Right renal cortex interstitium (tissue), 3 donors: ENCODE measurements at places on chromosomes 13 and 19.
A peak's percentile ranks its signal among the peaks of the same experiment; 100 is the strongest.

- no peak for DNase-seq
These were observed 112.1 kb downstream of the DLEU7 start for GRCh38 chr13:50731400-50731799.

DNA sequence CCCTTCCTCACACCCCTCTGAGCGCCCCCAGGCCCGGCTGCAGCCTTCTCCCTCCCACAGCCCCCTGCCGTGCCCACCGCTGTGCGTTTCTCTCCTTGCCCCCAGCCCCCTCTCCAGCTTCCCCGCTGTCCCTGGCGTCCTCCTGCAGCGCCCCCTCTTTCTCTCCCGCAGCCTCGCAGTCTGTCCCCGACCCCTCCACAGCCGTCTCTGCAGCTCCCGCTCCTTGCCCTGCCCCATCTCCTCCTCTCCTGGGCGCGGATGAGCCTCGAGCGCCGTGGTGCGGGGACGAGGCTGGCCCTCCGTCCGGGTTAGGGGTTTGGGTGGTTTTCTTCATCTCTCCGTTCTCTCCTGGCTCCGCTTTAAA, 1.1 kb downstream of the KMT5C start:
- no peak for DNase-seq

- DNase-seq, result no peak
These were observed 338.0 kb downstream of the ENOX1 start for GRCh38 chr13:43448605-43449336.

DNA sequence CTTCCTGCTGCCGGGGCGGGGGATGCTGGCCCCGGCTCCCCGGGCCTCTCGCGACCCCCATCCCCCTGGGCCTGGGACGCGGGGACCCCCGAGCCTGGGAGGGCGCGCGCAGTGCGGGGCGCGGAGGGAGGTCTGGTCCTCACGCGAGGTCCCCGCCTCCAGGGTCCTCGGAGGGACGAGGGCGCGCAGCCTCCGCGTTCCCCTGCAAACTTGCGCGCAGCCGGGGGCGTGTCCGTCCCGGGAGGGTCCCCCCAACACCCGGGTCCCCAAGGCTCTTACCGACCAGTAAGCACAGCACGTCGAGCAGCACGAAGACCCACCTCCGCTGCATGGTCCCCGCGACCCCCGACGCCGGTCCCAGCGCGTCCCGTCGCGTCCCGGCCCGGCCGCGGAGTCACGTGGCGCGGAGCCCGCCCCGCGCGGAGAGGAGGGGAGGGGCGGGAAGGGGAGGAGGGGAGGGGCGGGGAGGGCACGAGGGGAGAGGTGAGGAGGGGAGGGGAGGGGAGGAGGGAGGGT, at the start of gene PLPP2:
PLPP2 (minus strand) TSS at position 398 of the 516 bp plus-strand sequence; CDS start at position 331, 67 bp downstream.
- no peak for DNase-seq

GRCh38 chr19:51803519-51803918, 8.6 kb downstream of the FPR3 start:
- DNase-seq, result no peak

- peak; percentile 30 for DNase-seq
These were observed 532.4 kb upstream of the SGCG start for GRCh38 chr13:22648320-22648801.

- DNase-seq, result no peak
These were observed 7.5 kb downstream of the PLAUR start for GRCh38 chr19:43662487-43662886.

DNA sequence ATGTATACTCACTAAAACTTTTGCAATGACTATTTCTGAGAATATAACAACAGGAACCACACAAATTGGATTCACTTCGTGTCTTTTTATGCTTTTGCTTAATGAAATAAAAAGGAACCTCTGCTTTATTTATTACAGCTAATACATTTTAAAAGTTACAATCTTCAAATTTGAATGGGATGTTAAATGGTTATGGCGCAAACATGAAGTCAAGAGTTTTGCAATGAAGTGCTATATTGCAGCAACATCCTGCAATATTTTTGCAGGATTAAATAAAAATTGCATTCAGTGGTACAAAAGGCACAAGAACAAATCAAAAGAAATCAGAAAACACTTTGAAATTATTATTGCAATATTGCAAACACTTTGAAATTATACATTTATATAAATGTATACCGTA, 1519.0 kb upstream of the MIR17HG start:
- no peak for DNase-seq

DNA sequence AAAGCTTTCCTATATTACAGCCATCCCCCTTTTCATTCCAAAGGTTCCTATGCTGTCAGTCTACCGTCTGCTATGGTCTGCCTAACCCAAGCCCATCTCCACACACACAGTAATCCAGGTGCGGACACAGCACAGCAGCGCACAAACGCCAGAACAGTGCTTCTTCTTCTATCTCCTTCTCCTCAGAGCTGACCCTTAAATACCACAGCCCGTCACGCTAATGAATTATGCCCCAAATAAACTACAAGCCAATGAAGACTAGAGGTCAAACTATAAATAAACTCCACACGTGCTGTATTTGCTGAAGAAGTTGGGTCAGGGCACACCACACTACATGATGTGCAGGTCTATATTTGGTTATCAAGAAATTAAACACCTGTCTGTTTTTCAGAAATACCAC, 71.8 kb downstream of the TBC1D4 start:
- DNase-seq, result no peak

DNA sequence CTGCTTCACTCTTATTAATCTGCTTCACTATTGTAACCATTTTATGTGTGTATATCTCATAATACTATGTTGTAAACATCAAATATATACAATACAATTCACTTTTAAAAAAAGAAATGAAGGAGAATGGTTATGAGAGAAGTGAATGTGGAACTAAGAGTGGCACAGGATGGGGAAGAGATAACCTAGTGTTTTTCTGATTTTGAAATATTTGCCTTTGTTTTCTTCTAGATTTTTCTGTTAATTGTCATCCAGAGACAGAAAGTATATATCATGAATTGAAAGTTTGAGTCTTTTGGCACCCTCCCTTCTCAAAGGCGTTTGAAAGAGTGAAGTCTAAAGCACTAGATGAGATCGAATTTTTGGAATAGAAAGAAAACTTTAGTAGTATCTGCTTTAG, 2.8 kb downstream of the DNAJC3 start:
- DNase-seq, result no peak

DNA sequence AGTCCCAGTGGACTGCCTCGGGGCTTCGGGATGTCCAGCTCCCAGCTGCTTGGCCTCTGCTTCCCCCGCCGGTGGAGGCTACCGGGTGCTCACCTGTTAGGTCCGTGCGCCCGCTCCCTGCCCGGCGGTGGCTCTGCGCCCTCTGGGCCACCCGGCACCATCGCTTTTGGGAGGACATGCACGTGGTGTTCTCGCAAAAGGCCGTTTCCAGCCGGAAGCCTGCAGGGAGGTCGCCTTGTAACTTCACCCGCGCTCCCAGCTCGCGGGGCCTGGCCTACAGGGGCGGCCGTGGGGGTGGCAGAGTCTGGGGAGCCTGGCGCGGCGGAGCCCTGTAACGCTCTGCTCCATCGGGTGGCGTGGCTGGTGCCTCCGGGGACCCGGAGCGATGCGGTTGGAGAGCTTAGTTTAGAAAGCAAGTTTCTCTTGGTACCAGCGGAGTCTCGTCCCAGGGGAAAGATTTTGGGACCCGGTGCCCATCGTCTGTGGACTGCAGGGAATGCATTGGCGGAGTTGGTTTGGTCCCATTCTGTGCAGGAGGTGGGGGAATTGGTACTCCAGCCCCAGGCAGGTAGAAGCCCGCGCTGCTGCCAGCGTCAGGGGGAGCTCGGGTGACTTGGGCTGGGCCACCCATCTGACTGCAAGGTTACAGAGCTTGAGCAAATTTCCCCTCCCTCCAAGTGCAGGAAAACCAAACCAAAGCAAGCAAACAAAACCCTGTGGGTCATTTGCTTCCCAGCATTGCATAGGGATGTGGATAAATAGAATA, 673 bp downstream of the SPATA13 start:
- no peak for DNase-seq

- DNase-seq, result no peak
These were observed 44.6 kb downstream of the ZNF787 start for GRCh38 chr19:56076498-56076897.

GRCh38 chr19:10114651-10115391, 3.3 kb downstream of the P2RY11 start:
- DNase-seq, result no peak

DNA sequence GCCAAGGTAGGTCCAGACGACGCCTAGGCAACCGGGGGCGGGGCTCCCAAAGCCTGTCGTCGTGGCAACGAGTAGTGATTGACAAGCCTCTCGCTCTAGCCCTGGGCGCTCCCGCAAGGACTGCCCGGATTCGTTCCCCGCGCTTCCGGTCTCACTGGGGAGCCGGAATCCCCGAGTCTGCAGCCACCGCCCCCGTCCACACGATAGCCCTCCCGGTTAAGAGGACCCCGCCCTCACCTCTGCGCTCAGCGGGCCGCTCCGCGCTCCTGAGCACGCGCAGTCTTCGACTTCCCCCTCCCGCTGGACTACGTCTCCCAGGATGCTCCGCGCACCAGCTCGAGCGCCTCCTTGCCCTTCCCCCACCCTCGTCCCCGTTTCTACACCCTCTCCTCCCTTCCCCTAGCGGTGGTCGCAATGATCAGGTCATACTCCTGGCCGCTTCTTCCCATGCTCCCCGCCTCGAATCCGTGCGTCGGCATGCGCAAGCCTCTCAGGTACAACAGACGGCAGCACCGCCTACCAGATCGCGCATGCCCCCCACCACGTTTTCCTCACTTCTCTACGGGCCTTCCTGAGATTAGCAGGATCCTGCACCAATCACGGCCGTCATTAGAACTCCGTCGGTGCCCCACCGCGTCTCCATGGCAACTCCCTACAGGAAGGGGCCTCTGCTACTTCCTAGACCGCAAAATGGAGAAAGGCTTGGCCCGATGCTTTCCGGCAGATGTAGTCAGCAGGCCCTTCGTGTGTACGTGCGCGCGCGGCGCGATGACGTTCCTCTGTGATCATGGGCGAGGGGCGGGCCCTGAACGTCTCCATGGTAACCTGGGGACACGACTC, at the start of gene MZF1:
MZF1 (minus strand) TSS at position 518 of the 840 bp plus-strand sequence. CDS start 1,946 bp downstream, outside the sequence.
- DNase-seq, result peak; percentile 100

- no peak for DNase-seq
These were observed 170.8 kb upstream of the SOX1 start for GRCh38 chr13:111895896-111896821.

DNA sequence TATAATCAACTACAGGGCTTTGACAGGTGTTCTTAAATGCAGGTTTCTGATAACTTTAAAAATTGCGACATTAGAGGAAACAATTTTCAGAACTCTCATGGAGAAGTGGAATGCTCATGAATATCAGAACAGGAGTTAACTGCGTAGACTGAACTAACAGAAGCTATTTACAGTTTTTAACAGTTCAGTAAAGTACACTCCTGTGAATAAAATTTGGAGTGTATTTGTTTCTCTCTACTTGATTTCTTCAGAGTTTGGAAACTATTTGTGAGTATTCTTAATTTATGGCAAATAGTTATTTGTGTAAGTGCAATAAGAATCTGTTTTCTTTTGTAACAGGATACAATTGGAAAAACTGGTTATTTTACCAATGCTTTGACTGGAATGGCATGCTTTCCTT, 114.4 kb downstream of the TNFRSF19 start:
- no peak for DNase-seq

- DNase-seq, result no peak
These were observed 5.9 kb downstream of the RAB8A start for GRCh38 chr19:16117594-16118033.

GRCh38 chr19:8386990-8387389, 3.2 kb upstream of the RAB11B start:
- no peak for DNase-seq

DNA sequence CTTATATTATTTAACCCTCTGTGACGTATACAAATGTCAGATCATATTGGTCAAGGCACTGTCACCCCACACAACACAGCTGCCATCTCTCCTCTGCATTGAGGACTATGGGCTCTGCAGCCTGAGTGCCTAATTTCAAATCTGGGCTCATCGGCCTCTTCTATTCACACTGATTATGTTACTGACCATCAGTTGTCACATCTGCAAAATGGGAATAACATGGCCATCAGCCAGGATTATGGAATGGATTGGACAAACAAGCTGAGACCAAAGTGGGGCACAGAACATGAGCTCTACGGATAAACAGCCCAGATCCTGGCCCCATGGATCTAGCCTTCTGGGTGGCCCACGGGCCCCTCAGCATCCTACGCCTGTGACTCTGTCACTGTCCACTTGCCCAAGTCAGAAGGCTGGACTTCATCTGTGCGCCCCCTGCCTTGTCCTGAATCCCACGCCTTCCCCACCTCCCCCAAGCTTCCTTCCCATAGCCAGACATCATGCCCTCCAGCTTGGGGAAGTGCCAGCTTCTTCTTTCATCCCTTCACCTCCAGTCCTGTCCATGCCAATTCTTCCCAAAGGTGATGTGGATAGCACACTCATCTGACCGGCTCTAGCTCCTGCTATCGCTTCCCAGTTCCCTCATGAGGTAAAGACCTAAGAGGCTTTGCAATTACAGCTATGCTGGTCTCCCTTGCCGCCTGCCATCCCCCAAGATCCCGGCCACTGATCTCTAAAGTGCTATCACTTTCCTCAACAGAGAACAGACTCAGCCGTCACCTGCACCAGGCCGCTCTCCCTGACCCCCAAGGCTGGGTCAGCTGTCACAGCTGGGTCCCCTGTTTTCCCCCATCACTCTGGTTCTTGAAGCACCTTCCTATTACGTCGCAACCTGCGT, 872 bp downstream of the FARSA start:
- no peak for DNase-seq

- no peak for DNase-seq
These were observed 56.9 kb upstream of the KCTD4 start for GRCh38 chr13:45257638-45258333.

- DNase-seq, result no peak
These were observed 6.8 kb downstream of the SYNGR4 start for GRCh38 chr19:48370955-48371354.
